ENCODE measurements at places on chromosomes 7 and 10.

- no peak for DNase-seq
These were observed 35.4 kb downstream of the DRGX start for GRCh38 chr10:49360271-49361177.

GRCh38 chr7:23490357-23491135, 20.3 kb upstream of the IGF2BP3 start:
- DNase-seq = no peak

- no peak for DNase-seq
These were observed 35.4 kb downstream of the CDK13 start for GRCh38 chr7:39985398-39985918.

- no peak for DNase-seq
These were observed 62.3 kb upstream of the TMEM254 start for GRCh38 chr10:80015911-80016830.

DNA sequence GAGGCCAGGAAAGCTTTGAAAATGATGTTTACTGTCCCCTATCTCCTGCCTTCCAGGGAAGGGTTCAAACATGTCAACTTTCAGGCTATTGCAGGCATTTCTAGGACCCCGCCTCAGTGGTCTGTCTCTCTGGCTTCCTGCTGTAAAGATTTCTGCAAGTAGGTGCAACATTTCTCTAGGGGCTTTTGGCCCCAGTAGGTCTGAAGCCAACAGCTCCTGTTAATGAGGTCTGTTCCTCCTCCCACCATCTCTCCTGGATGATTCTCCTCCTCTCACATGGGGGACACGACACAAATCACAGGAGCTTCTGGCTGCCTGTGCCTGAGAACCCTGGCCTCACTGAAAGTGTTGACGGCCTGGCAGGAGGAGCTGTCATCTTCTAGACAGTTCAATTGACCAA, 194.3 kb downstream of the CYP26A1 start:
- DNase-seq = no peak

DNA sequence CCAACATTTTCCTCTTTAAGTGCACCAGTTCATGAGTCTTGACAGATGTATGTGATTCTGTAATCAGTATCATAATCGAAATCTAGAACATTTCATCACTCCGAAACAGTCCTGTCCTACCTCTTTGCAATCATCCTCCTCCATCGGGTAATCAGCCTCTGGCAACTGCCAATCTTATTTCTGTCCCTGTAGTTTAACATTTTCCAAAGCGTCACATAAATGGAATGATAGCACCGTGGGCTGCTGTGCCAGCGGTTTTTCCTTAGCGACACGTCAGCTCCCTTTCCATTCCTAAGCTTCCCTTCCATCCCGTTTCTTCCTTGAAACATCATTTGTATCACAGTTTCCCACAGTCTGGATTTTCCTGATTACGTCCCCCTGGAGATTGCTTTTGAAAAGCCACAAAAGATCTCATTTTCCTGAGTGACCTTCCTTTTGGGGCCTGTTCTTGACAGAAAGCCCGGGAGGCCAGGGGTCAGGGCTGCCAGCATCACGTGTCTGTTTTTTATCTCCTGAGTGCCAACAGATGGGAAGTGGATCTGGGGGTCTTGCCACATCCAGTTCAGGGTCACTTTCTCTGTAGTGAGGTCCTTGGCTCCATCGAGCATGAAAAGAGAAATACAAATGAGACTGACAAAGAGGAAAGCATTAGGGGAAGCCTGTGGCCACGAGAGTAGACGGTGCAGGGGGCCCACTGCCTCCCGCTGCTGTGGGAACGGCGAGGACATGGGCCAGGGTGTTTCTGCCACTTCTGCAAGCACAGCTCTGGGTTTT, 31.6 kb downstream of the TMEM120A start:
- DNase-seq = no peak
